ENCODE measurements at places on chromosomes 3 and 15.
A peak's percentile ranks its signal among the peaks of the same experiment; 100 is the strongest.

DNA sequence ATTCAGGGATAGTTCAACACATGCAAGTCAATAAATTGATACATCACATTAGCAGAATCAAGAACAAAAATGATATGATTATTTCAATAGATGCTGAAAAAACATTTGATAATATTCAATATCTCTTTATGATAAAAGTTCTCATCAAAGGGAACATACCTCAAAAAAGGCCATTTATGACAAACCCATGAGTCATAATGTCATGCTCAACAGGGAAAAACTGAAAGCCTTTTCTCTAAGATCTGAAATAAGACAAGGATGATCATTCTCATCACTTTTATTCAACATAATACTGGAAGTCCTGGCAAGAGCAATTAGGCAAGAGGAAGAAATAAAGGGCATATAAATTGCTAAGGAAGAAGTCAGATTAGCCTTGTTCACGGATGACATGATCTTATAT lies 54.1 kb upstream of the TMEM158 start:
- DNase-seq = no peak

GRCh38 chr3:43758592-43759225 lies 68.0 kb downstream of the ABHD5 start:
- no peak for DNase-seq

DNA sequence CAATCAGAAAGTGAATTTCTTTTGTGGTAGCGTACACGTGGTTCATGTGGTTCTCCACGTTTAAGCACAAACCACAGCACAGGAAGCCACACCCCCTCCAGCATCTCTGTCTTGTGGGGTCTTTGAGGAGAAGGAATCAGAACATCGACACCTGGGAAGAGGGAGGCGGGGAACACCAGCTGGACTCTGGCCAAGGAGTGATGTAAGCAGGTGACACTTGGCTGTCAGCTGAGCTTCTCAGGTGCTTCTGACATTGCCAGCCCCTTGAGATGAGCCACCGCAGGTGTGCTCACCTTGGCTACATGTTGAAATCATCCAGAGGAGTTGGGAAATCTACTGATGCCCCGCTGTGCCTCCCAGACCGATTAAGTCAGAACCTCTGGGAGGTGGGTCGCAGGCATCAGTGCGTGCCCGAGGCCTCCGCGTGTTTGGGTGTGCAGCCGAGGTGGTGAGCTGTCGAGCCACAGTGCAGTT lies 85.0 kb downstream of the FAM81A start:
- no peak for DNase-seq

DNA sequence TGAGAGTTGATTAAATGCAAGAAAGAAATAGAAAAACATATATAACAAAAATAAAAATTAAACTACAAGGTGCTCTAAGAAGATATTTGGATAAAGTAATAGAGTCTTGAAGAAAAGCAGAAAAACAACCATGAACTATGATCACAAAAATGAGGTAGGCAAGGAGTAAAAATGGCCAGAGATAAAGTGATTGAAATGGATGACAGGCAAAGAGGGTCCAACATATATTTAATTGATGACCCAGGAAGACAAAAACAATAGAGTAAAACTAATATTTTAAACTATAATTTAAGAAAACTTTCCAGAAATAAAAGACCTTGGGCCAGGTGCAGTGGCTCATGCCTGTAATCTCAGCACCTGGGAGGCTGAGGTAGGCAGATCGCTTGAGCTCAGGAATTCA lies 22.1 kb upstream of the WDR49 start:
- no peak for DNase-seq

GRCh38 chr3:114527036-114527644 lies 233.3 kb downstream of the TIGIT start:
- DNase-seq = no peak

- no peak for DNase-seq
Observed at GRCh38 chr15:48978638-48979037, 14.9 kb upstream of the SHC4 start.

GRCh38 chr3:49785565-49786356 lies 581 bp downstream of the IP6K1 start:
- no peak for DNase-seq

- no peak for DNase-seq
Observed at GRCh38 chr3:127426444-127427153, 138.8 kb upstream of the PRR20G start.

GRCh38 chr3:151101270-151101969 lies 16.0 kb downstream of the MED12L start:
- DNase-seq = no peak

DNA sequence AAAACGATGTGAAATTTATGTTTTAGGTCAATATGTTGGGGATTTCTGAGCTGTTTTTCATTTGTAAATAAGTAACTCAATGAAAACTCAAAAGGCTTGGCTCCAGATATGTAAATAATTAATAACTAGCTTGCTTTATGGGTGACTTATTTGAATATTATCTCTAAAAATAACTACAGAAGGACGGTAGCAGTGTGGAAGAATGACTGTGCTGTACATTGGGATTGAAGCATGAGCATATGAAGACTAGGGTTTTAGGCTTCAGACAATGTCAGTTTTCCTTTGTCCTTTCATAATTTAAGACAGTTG lies 343.9 kb downstream of the GRM7 start:
- DNase-seq = no peak

DNA sequence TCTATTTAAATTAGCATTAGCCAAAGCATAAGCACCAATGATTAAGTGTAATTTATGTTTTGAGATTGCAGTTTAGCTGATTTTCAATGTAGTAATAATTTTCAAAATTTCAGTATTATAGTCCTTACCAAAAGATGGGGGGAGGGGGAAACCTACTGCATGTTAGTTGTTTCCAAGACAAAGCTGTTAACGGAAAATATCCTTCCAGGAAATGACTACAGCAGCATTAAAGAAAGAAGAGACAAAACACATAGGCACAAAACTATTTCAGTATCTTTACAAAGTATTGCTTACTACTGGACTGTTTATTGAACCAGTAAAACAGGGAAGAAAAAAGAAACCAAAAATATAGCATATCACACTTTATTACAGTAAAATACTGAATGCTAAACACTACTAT lies 10.5 kb downstream of the BNIP2 start:
- no peak for DNase-seq

DNA sequence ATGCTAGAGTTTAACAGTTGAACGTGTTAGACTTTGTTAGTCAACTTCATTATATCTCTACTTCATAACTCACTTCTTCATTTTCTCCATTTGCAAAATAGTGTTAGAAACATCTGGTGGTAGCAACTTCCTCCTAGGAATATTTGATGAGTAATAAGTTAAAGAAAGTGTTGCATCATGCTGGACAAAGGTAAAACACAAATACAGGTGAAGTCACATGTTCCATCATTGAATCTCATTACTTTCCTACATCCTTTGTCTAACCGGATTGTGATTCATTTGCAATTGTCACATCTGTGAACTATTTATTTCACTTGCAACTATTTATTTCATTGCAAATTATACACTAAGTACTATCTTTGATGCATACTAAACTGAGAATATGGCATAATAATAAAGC lies 186.5 kb downstream of the TUSC7 start:
- no peak for DNase-seq

DNA sequence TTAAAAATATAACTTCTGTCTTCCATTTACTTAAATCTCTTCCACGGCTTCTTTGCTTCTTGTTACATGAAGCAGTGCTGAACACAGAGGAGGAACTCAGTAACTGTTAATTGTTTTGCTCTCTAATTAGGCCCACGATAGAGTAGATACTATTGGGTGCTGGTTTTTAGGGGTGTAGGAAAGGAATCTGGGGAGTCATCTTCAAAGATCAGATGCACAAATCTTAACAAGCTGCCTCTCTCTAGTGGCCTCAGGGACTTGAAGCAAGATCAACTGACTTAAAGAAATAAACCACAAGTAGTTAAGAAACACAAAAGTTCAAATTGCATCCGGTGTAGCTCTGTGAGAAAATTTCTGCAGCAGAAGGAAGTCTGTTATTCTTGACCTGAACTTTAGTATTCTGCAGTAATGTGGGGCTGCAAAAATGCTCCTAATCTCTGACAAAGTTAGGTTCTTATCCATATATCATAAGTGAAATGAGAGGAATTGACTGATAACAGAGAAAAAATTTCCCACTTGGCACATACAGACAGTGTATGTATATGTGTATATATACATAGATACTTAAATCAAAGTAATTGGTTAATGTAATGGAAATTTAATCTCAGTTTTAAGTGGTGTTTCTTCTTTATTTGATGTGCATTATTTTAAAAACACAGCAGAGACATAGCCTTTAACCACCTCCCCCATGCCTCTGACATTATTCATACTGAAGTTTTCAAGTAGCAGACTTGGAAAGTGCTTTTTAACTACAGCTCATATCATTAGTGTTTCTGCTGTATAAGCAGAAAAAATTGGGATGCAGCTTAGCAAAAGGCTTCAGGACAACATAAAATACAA lies 51.8 kb downstream of the CHST2 start:
- no peak for DNase-seq

- DNase-seq = no peak
Observed at GRCh38 chr3:157523814-157524213, 20.6 kb upstream of the VEPH1 start.

DNA sequence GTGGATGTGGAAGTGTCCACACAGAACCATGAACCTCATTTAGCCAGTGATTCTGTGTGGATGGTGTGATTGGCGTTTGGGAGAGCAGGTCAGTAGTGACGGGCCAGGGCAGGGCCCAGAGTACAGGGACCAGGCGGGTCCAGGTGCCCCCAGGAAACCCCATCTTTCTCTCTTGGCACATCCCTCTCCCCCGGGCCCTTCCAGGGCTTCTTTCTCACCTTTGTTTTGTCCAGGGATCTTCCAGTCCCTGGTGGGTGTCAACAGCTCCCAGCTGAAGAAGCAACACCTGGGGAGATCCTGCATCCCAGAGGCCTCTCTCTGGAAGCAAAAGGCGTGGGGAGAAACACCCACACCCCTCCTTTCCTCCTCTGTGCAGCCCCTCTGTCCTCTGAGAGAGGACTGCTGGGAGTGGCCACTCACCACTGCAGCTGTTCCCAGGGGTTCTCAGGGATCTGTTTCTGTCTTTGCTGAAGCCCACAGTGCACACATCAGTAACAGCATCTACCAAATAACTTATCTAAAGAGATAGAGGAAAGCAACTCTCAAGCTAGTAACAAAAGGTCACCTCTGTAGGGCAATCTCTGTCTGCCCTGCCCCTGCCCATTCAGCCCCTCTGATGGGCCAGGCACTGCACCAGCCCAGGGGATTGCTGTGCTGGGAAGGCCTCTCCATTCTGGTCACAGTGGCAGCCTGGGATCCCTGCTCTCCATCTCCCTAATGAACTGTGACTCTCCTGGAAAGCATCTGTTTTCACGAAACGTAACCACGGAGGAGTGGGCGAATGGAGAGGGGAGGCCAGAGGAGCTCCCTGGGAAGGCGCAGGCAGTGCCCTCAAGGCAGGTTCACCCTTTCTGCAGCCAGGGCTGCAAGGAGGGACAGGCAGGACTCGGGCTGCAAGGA lies 98.3 kb upstream of the ALDH1A3 start:
- no peak for DNase-seq

GRCh38 chr15:88498996-88499395 lies 31.5 kb downstream of the MRPS11 start:
- DNase-seq = no peak

GRCh38 chr15:75030424-75030823 lies 7.0 kb downstream of the PPCDC start:
- DNase-seq = no peak

DNA sequence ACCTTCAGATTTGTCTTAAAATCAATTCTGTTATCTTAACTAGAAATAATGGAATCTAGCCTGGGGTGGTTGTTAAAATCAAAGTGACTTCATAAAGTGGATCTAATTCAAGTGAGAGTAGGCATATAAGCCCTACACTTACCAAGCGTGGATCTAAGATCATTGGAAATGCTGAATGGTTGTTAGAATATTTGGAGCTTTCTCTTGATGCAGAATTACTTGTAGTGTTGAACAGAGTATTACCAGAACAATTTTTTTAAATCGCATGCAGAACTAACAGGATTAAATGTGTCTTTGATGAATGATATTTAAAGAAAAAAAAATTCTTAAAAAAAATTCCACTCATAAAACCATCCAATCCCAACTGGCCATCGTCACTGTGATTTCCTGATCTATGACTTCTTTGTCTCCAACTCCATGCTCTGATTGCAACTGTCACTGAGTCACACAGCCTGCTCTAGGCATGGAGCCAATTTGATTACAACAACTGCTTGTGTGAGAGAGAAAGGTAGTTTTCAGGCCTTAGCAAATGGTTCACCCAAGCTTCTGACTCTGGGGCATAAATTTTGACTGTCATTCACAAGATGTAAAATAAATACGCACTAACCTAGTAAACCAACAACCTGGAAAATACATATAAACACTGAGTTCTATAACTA lies 25.9 kb upstream of the SPRED1 start:
- DNase-seq = peak; percentile 80

DNA sequence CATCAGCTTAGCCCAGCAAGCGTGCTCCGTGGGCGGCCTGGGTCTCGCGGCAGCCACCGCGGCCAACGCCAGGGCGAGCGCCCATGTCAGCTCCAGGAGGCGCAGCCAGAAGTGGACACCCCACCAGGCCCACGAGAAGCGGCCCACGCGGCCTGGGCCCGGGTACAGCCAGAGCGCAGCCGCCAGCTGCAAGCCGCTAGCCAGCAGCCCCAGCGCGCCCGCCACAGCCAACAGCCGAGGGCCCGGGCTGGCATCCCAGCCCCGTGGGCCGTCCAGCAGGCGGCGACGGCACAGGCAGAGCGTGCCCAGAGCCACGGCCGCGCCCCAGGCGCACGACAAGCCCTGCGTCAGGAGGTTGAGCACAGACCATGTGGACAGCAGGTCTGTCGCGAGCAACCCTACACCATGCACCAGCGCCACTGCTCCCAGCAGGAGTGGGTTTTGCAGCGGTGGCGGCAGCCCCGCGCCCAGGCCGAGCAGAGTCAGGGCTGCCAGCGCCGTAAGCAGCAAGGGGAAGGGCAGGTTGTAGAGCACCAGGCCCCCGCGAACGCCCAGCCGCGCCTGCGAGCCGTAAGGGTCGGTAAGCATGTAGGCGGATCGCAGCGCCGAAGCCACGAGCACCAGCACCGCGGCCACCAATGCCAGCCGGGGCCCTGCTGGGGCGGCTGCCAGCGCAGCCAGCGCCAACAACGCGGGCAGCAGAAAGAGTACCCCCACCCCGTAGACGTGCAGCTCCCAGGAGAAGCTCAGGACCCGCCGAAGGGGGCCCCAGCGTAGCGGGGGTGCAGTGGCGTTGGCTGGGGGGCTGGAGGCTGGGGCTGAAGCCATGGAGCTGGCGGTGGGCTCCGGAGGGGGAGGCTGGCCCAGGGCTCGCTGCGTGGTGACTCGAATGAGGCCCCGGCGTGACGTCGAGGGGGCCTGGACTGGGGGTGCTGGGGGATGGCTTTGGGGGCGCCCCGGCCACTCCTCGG lies 4.9 kb downstream of the PRRT3 start:
- peak; percentile 81 for DNase-seq

GRCh38 chr15:86917361-86917671 lies 837.6 kb downstream of the AGBL1 start:
- DNase-seq = no peak

GRCh38 chr3:180633722-180634121 lies 31.8 kb downstream of the TTC14 start:
- no peak for DNase-seq

- no peak for DNase-seq
Observed at GRCh38 chr3:171258316-171258715, 201.9 kb downstream of the TNIK start.

GRCh38 chr3:62585861-62586260 lies 212.5 kb upstream of the FEZF2 start:
- no peak for DNase-seq
